CD8-positive, alpha-beta T cell (primary cell): ENCODE measurements at places on chromosomes 1 and 21.

- DNase-seq: peak; percentile 51
Measured at GRCh38 chr1:167401260-167401873, 117.0 kb downstream of the CD247 start.

DNA sequence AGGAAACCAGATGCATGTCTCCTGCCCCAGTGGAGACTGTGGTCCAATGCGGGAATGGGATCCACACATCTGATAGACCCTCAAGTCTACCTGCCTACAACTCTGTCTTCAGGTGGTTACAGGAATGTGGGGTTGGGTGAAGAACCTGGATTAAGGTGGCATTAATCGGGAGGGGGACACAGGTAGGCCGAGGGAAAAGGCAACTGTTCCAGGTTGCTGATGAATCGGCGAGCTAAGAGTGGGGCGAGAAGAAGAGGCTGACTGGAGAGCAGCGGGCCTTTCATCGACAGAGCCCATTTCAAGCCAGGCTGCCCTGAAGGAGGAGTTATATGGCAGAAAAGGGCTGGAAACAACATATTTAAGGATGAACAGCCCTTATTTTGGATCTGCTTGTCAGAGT, 836 bp downstream of the CD2 start:
- no peak for DNase-seq

DNA sequence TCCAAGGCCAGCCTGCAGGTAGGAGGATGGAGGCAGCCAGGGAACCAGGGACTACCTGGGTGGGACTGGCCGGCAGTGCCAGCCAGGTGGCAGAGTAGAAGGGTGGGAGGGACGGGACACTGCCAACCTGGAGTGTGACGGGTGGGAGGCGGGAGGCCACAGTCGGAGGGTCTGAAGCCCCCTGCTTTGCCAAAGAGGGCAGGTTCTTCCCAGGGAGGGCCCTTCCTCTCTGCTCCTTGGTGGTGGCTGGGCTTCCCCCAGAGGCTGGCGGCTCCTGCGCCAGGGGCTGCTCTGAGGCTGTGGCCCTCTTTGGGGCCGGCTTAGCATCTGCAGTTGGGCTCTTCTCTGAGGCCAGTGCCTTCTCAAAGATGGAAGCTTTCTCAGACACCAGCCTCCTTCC, 8.7 kb upstream of the TNNT2 start:
- no peak for DNase-seq

GRCh38 chr1:91012196-91012595, 9.6 kb downstream of the ZNF644 start:
- DNase-seq: no peak

DNA sequence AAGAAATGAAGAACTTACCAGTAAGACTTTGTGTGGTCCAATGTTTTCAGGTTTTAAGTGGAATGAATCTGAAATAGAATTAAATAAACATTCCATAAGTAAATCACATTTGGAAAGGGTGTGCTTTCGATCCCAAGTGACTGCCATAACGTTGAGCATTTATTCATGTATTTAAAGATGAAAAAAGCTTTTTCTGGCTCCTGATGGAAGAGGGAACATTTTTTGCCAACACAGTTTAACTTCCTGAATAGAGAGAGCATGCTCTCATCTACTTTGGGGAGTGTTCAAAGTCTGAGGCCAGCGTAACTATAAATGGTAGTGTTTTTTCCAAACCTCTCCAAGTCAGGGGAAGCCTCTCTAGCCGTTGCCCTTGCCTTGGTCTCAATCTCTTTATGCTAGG, 55.8 kb downstream of the GNG12 start:
- no peak for DNase-seq

DNA sequence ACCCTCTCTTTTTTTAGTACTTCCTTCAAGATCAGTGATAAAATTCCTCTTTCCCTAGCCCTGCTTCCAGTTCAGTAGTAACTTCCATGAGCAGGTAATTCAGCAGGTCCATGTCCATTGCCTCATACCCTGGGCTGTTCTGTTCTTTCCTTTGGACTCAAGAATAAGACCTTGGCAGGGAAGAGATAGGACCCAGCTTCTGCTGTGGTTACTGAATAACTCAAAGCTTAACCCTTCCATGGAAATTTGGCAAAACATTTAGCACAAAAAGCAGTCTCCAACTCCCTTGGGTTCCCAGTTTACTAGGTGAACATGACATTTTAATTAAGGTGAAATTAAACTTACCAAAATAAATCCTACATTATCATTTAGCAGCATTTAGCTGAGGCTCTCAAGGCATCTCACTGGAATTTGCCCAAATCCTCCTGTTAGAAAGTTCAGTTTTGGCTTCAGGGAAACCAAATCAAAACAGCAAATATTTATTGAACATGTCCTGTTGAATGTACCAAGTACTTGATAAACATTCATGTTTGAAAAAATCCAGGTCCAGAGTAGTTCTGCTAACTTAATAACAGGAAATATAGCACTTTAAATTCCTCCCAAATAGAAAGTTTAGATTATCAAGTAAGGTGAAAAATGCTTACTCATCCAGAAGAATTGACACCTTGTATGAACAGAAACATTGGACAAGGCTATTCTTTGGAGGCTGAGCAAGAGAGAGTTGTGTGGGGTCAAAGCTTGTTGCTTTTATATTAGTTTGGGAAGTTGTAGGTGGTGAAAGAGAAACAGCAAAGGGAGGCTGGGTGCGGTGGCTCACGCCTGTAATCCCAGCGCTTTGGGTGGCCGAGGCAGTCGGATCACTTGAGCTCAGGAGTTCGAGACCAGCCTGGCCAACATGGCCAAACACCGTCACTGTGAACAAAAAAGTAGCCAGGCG, 8.4 kb upstream of the SERPINC1 start:
- DNase-seq: no peak

DNA sequence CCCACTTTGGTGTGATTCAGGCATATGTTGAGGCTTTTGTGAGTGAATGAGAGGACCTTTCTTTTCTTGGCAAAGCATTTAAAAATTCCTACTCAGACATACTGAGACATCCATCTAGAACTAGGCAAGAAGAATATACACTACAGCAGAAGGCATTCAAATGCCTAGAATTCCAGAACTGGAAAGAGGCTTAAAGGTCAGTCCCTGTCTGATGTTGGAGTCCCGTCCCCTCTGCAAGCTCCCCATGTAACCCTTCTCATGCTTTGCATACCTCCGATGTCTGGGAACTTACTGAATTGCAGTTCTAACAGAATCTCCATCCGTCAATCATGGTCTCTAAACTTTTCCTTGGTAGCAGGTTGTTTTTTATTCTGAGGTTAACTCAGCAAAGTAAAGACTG, 152.9 kb downstream of the ATP6V1G3 start:
- no peak for DNase-seq

DNA sequence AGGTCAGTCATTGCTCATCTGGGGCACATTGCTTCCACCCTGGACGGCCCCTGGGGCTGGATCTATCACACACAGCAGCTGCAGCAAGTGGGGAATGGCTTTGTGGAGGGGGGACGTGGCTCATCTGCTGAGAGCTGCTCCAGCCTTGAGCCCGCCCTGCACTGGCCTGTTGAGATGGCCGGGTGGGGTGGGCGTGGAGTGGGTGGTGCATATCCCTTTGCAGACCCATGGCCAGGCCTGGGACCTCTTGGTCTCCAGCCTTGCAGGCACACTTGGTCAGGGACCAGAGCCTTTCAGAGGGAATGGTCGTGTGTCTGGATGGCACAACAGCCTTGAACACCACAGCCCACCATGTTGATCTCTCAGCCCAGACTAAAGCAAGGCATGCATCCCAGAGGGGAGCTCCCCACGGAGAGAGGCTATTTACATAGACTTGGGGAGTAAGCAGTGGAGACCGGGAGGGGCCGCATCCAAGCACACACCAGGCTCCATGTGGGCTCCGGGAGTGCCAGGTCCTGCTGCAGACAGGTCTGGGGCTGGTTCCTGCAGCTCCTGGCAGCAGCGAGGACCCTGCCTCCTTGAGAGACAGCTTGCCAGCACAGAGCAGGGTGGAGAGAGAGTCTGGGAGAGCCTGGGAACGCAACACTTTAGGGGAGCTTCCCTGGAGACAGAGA, 52.8 kb upstream of the SELENON start:
- DNase-seq: no peak

- no peak for DNase-seq
Measured at GRCh38 chr1:996851-997712, 2.8 kb downstream of the HES4 start.

DNA sequence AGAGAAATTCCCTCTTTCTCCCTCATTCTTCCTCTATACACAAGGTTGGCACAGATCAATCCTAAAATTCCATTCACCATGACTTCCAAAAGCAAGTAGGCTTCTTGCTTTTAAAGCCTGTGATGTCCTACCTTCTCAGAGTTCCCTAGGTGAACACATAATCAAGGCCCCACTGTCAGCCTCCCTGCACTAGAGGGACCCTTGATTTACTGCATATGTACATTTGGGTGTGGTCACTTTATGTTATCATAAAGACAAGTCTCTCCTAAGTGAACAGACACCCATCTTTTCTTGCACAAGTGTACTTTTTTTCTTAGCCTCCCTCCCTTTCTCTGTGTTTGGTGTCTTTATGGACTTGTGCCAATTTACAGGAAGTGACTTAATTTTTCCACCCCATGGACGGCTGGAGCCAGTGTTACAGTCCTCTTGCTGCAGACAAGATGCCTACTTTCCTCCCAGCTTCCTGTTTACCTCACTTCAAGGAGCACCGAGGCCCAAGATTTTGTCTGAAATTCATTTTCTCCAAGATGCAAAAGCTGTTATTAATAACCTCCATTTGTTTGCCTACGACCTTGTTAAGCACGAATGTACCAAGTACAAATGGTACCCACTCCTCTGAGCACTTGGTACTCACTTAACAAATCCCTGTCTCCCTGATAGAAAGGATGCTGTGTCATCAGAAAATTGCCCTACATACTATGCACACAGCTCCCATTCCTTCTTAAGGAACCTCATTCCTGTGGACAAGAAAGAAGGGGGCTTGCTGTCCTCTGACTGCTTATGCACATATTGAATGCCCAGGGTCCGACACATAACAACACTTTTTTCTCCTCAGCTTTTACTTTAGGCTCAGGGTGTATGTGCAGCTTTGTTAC, 82.8 kb upstream of the SLC44A3 start:
- DNase-seq: no peak

- no peak for DNase-seq
Measured at GRCh38 chr1:94304553-94304952, 67.2 kb upstream of the ARHGAP29 start.
